Left kidney (tissue), 8 donors: ENCODE measurements at places on chromosomes 11 and 22.

- no peak for DNase-seq
Observed at GRCh38 chr11:102950622-102951081, 4.9 kb downstream of the MMP13 start.

DNA sequence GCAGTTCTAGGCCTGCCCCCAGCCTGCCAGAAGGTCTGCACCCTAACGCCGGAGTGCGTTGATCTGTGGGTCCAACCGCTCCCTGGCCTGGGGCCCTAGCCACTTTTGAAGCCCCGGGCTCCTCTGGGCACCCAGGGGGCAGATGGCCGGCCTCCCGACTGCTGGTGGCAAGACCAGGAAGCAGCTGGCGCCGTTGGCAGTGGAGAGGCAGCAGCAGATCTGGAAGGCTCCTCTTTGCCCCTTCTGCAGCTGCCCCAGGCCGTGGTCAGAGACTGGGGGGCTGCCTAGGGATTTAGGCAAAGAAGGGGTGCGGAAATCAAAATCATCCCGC is 445 bp upstream of the VWCE start:
- DNase-seq = no peak

- DNase-seq = no peak
Observed at GRCh38 chr11:46983598-46983997, 47.0 kb downstream of the CSTPP1 start.

DNA sequence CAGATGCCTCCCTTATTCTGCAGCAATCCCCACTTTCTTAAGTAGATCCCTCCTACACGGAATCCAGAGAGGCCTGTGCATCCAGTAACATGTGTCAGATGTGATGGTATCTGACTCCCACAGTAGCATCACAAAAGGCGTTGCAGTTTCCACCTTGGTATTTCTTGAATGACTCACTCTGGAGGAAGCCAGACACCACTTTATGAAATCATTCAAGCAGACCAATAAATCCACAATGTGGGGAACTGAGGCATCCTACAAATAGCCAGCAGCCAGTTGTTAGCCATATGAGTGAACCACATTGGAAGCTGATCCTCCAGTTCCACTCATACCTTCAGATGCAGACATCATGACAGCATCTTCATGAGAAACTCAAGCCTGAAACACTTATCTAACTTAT is 798.1 kb downstream of the OPCML start:
- no peak for DNase-seq

DNA sequence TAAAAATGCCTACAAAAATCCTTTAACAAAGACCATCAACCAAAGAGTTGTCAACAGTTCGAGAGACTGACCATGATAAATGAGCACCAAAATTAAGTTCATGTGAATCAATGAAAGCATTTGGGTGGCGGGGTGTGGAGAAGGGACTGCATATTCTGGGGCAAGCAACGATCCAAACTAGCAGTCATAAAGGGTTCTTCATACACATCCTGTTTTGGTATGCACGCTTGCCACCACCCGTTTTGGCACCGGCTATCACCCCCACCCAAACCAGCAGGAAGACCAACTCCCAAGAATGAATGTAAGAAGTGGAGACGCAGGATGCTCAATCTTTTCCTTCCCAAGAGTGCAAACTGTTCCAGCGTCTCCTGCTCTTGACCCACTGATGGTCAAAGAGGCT is 80.8 kb downstream of the SGSM3 start:
- DNase-seq = no peak

DNA sequence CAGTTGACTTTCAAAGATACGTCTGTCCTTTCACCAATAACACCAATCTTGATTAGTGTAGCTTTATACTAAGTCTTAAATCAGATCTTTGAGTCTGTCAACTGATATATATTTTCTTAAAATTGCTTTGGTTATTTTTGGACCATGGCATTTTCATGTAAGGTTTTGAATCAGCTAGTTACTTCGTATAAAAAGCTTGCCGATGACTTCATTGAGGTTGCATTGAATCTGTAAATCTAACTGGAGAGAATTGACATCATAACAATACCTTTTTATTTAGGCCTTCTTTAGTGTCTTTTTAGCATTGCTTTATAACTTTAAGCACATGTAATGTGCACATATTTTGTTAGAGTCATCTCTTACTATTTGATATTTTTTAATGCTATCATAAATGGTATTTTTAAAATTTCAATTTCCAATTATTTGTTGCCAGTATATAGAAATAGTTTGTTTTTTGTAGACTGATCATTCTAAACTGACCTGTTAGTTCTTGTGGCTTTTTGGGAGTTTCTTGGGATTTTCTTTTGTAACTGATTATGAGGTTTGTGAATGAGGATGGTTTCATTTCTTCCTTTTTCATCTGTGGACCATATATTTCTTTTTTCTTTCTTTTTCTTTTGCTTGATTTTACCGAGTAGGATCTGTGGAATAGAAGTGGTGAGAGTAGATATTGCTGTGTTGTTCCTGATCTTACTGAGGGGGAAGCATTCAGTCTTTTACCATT is 61.4 kb downstream of the DDX10 start:
- DNase-seq = no peak
